Activated T-cell treated with anti-CD3 and anti-CD28 coated beads, Interleukin-2, amount 50 U/mL, for 24 hours (primary cell): ENCODE measurements at places on chromosomes 1 and 21.

- no peaks in the 10 kb centered on the region for H3K36me3 ChIP-seq
- H3K27ac ChIP-seq = no peak overlapping the region
Measured at GRCh38 chr1:182415789-182416188, 15.3 kb upstream of the TEDDM1 start.

- no peak overlapping the region for H3K27ac ChIP-seq
- H3K27me3 ChIP-seq = peaks cover 11% of the 10 kb centered on the region
- no peaks in the 10 kb centered on the region for H3K4me1 ChIP-seq
- H3K36me3 ChIP-seq = no peaks in the 10 kb centered on the region
Measured at GRCh38 chr1:22728751-22729399, 18.2 kb downstream of the EPHB2 start.

DNA sequence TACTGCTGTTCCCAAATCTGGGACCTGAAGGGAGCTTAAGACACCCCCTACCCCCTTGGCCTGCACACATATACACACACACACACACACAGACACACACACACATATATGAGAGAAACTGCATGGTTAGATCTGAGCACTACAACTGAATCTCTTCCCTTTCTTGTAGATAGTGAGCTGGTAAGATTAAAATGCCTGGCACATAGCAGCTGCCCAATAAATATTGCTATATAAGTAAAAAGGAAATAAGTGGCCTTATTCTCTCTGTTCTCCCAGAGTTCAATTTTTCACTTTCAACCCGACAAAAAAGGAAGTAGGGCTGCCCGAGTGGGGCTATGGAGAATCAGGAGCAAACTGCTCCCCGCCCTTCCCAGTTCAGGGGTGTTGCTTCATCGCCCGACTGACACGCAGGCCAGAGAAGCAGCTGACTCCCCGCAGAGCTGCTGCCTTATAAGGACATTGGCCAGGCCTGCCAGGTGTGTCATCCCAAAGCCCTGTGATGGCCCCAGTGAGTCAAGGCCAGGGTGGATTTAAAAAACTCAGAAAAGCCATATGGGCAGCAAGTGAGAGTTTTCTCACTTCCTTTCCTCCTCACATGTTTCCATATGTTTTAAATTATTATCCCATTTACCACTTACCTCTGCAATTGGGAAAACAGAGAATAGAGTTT is 106.5 kb upstream of the SLC44A3 start:
- no peak overlapping the region for H3K27ac ChIP-seq
- no peaks in the 10 kb centered on the region for H3K27me3 ChIP-seq
- no peak for DNase-seq
- no peaks in the 10 kb centered on the region for H3K36me3 ChIP-seq

DNA sequence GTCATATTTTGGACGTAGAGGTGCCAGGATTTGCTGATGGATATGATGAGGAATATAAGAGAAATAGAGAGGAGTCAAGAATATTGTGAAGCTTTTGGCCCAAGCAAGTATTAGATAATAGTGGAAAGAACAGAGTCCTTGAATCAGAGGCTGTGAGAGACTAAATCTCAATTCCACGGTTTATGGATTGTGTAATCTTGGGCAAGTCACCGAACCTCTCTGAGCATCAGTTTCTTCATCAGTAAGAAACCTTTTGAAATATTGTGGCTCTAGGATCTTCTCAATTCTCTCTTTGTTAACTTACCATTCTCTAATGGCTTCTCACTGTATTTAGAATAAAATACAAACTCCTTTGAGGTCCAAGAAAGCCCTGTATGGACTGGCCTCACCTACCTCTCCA is 77.6 kb downstream of the RPS6KA1 start:
- no peaks in the 10 kb centered on the region for H3K27me3 ChIP-seq
- H3K4me1 ChIP-seq = peaks cover 5% of the 10 kb centered on the region
- no peak for DNase-seq
- H3K4me3 ChIP-seq = no peak overlapping the region

GRCh38 chr1:24266398-24266941 is 52.7 kb upstream of the GRHL3 start:
- no peaks in the 10 kb centered on the region for H3K36me3 ChIP-seq
- no peak overlapping the region for H3K4me3 ChIP-seq
- no peak overlapping the region for H3K27ac ChIP-seq

GRCh38 chr1:99306644-99307043 is 42.4 kb downstream of the PLPPR4 start:
- no peak overlapping the region for H3K4me3 ChIP-seq
- no peak overlapping the region for H3K27ac ChIP-seq
- no peaks in the 10 kb centered on the region for H3K27me3 ChIP-seq
- DNase-seq = no peak
- H3K36me3 ChIP-seq = no peaks in the 10 kb centered on the region

GRCh38 chr1:5389101-5389885 is 602.9 kb downstream of the NPHP4 start:
- H3K4me1 ChIP-seq = peaks cover 18% of the 10 kb centered on the region
- no peaks in the 10 kb centered on the region for H3K27me3 ChIP-seq
- H3K4me3 ChIP-seq = peak overlapping the region; percentile 55
- H3K36me3 ChIP-seq = no peaks in the 10 kb centered on the region

- H3K4me3 ChIP-seq = no peak overlapping the region
- no peaks in the 10 kb centered on the region for H3K36me3 ChIP-seq
- H3K27me3 ChIP-seq = peaks cover 41% of the 10 kb centered on the region
Measured at GRCh38 chr1:54502342-54502741, 45.7 kb upstream of the ACOT11 start.

DNA sequence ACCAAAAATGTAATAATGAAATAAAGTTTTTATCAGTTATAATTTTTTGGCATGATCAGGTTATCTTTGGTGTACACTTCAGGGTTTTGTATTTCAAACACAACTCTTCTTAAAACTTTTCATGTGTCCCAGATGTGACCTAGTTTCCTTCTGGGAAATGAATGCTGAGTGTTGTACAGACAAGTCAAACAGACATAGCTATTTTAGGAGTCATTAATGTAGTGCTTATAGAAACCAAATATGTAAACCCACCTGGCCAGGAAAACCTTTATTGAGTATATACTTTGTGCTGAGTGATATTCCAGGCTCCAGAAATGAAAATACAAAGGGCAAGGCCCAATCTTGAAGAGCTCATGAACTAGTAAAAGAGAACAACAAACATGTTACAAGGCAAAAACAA is 25.9 kb upstream of the HOOK1 start:
- H3K27ac ChIP-seq = no peak overlapping the region
- no peaks in the 10 kb centered on the region for H3K36me3 ChIP-seq
- no peaks in the 10 kb centered on the region for H3K27me3 ChIP-seq
- DNase-seq = no peak
- H3K4me3 ChIP-seq = no peak overlapping the region

- no peak for DNase-seq
- peaks cover 69% of the 10 kb centered on the region for H3K4me1 ChIP-seq
- peaks cover 82% of the 10 kb centered on the region for H3K36me3 ChIP-seq
Measured at GRCh38 chr21:31332525-31332924, 11.5 kb downstream of the TIAM1 start.

DNA sequence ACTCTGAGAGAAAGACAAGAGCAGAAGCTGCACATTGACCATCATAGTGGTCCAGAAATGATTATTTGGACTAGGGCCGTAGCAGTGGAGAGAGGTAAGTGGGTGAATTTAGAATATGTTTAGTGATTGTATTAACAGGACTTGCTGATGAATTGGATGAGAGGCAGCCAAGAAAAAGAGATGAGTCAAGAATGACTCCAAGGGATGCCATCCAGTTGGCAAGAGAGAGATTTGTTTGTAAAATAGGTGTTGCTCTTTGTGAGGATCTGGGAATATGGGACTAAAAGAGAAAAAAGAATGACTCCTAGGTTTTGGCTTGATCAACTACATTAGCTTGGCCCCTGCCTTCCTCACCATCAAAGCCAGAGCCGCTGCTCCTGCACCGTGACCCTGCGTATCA is 54.2 kb upstream of the ARTN start:
- H3K27me3 ChIP-seq = no peaks in the 10 kb centered on the region
- no peaks in the 10 kb centered on the region for H3K36me3 ChIP-seq
- H3K4me1 ChIP-seq = no peaks in the 10 kb centered on the region
- H3K27ac ChIP-seq = no peak overlapping the region
- H3K4me3 ChIP-seq = no peak overlapping the region

DNA sequence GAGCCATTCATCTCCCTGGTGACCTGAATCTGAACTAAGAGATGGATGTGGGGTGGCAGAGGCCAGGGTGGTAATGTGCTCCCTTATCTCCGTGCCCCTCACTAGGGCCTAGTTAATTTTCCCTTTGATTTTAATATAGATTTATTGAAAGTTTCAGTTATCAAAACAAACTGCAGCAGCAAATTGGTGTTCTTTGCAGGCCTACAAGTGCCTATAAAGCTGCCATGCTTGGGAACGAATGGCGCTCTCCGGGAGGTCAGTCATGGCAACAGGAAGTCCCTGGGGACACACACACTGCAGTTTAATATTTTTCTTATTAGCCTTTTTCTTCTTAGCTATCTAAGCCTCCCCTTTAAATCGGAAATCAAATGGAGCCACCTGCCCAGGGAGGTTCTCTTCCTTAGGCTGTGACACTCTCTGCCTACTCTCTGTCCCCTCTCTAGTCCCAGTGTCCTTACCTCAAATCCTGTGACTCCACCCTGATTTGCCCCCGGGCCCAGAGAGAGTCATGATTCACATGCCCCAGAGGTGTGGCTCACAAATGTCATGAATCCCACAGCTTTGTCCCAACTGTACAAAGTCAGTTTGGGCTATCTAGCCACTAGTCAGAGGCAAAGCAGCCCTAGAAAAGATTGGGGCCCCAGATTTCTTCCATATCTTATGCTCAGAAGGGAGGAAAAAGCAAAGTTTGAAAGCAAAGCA is 4.3 kb upstream of the ERI3 start:
- H3K27me3 ChIP-seq = no peaks in the 10 kb centered on the region
- H3K4me3 ChIP-seq = no peak overlapping the region
- peaks cover 10% of the 10 kb centered on the region for H3K4me1 ChIP-seq
- H3K27ac ChIP-seq = no peak overlapping the region
- peaks cover 3% of the 10 kb centered on the region for H3K36me3 ChIP-seq
- DNase-seq = no peak

- H3K36me3 ChIP-seq = peaks cover 75% of the 10 kb centered on the region
- no peak for DNase-seq
- H3K27ac ChIP-seq = peak overlapping the region; percentile 84
- peak overlapping the region; percentile 28 for H3K4me3 ChIP-seq
- peaks cover 32% of the 10 kb centered on the region for H3K4me1 ChIP-seq
Measured at GRCh38 chr1:3890389-3891328, 9.4 kb downstream of the C1orf174 start.
